ENCODE measurements at places on chromosomes 3 and 15.

DNA sequence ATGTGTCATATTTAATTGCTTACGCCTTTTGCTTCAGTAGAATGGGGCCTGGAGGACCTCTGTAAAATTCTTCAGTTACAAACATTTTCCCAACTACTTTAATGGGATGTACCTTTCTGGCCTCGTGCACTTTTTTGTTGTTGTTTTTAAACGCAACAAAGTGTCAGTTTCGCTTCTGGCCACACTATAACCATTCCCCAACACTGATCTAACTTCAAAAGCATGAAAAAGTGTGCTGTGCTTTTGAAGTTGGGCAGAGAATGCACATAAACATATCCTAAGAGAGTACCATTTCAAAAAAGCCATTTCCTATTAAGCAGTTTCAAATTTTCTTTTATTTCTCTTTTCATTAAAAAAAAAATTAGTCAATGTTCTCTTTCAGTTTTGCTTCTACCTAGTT is 435.8 kb downstream of the CNTN6 start:
- no peak for DNase-seq

GRCh38 chr3:71244826-71245488 is 338.6 kb downstream of the FOXP1 start:
- no peak for DNase-seq

GRCh38 chr15:95304151-95304946 is 1026.2 kb upstream of the NR2F2 start:
- DNase-seq, result no peak

DNA sequence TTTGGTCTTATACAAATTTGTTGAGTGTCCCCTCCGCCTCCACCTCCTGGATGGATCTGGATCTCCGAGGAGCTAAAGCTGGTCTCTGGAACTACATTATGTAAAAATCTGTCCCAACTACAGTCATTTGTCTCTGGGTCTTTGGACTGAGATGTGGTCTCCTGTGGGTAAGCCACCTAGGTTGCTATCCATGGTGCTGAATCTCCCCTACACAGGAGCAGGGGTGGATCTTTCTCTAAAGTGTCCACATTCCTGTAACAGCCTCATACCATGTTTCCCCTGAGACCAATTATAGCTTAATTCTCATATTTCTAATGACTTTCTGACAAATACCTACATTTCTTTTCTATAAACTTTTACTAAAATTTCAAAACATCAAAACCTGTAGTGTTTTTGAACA is 625.8 kb downstream of the TAFA4 start:
- peak; percentile 3 for DNase-seq

DNA sequence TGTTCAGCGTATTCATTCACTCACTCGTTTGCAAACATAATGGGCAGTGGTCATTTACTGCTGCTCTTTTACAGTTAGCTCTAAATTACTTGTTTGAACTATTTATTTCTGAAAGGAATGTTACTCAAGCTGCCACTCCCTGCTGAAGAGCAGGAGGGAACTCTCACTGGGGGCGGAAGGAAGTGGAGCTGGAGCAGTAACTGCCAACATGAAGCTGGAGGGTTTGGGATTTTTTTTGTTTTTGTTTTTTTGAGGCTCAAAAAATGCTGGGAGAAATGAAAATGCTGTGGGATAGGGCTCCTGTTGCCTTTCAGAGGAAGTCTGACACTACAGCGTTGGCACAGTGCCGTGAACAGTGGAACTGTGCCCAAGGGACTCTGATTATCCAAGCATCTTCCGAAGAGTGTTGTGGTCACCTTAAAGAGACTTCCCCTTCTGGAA is 44.1 kb downstream of the SENP2 start:
- DNase-seq, result no peak

DNA sequence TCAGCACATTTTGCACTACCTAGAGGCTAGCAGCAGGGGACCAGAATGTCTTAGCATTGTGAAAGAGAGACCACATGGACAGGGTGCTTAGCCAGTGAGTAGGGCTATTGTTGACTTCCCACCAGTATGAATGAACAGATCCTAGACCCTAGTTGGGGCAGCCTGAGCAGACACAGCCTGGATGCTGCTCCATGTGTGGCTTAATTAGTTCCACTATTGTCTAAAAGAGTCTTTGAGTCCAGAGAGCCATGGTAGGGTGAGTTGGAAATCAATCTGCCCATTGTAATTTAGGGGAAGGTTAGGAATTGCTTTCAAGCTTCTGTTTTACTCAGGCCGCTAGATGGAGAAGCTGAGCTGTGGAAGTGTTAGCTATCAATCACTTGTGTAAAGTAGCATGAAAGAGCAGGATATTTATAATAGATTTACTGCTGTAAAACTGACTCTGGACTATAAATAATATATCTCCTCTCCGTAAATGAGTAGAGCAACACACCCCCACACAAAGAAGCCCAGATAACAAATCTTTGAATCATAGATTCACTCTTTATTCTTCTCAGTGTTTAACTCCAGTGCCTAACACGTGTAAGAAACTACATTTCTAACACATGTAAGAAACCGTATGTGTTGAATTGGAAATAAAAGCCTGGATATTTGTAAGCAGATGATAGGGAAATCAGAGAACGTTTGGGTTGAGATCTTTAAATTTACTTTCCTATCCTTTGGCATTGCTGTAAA is 4.1 kb upstream of the GCSAM start:
- peak; percentile 10 for DNase-seq

- no peak for DNase-seq
These were observed 128.3 kb downstream of the PLCL2 start for GRCh38 chr3:17013050-17013449.

GRCh38 chr3:45817831-45818522 is 21.6 kb upstream of the SLC6A20 start:
- DNase-seq, result peak; percentile 96

- no peak for DNase-seq
These were observed 112.7 kb downstream of the APBA2 start for GRCh38 chr15:28998511-28998910.

DNA sequence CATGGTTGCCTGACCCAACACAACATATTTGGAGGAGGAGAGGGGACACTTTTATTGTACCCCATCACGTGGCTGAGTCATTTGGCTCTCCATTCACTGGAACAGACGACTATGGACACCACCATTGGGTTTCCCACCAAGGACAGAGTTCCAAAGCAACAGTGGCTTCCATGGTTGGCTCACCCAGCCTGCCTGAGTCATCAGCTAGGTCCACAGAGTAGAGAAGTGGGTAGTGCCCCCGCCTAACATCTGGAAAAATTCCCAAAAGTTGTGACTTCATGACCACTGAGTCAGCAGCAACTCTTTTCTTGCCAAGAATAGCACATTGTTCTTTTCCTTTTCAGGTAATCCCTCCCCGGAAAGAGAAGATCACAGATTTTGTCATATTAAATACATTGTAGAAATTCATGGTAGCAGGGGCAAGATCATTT is 3.0 kb upstream of the PPP1R2 start:
- DNase-seq, result peak; percentile 80

DNA sequence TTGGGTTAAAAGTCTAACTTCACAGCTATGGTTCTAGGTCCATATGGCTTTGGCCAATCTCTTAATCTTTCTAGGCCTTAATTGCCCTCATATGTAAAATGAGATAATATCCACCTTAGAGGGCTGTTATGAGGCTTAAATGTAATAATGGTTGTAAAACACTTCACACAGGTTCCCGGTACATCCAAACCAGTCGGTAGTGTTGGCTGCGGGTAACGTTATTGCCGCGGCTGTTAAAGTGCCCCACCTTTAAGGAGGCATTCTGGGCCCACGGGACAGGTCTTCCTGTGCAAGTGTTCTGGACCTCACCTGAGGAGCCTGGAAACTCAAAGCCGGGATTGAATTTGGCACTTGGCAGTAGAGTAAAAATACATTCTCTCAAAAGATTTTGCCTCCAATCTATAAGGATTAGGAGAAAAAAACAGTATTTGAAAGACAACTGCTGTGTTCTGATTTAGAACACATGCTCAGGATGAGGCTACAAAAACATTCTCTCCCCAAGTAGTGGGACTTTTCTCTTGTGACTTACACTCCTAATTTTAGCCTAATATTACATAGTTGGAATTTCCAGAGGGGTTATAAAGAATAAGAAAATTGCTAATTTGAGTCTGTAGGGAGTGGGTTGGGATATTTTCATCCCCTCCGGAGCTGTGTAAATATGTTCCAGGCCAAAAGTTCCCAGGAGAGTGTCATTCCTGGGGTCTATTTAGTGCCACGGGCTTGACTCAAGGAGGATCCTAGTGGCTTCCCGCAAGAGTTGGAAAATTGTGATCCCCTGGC is 44.9 kb upstream of the TSEN2 start:
- no peak for DNase-seq

DNA sequence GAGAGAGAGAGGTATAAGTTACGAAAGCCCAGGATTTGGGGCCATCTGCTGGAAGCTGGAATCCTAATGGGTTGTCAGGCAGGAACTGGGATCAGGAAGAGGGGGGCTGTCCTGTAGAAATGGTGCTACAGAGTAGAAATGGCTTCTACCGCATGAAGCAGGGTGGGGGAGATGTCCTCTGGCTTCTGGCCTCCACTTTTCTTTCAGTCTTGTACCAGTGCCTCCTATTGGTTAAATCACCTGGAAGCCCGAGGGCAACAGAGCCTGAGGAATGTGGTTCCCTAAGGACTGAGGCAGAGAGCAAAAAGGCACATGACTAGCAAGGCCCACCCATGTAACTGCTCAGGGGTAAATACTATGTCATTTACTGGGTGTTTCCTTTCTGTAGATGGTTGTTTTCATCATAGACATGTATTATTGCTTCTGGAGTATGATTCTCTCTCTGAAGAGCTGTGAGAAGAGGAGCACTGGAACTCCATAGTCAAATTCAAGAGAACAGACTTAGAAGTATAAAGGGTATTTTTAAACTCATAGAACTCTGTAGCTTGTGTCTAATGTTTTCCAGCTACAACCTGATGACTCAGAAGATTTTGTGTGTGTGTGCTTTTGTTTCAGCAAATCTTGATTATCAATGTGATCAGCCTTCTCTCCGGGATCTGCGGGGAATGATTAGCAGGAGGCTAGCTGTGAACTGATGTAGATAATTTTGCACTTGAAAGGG is 20.2 kb upstream of the MITF start:
- DNase-seq, result no peak

DNA sequence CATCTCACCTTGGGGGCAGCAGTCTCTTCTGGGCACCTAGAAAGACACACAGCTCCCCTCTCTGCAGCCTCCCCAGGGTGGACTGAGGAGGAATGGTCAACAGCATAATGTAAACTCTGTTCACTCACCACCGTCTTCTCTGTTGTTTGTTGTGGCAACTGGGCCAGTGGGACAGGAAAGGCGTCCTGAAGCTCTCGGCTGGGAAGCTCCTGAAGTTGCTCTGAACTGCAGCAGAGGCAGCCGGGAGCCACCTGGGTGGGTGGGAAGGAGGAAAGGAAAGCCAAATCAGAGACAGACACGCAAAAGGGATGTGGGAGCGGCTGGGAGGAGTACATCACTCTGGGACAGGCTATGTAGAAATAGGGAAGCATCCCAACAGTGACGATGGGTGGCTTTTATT is 52.7 kb downstream of the MYLK start:
- DNase-seq, result no peak

GRCh38 chr3:151979906-151980305 is 106.5 kb downstream of the SUCNR1 start:
- no peak for DNase-seq

- no peak for DNase-seq
These were observed 65.3 kb upstream of the CD96 start for GRCh38 chr3:111476701-111477100.

- no peak for DNase-seq
These were observed 35.3 kb downstream of the OTOL1 start for GRCh38 chr3:161531930-161532329.

GRCh38 chr15:59966262-59966661 is 37.8 kb upstream of the FOXB1 start:
- DNase-seq, result no peak

DNA sequence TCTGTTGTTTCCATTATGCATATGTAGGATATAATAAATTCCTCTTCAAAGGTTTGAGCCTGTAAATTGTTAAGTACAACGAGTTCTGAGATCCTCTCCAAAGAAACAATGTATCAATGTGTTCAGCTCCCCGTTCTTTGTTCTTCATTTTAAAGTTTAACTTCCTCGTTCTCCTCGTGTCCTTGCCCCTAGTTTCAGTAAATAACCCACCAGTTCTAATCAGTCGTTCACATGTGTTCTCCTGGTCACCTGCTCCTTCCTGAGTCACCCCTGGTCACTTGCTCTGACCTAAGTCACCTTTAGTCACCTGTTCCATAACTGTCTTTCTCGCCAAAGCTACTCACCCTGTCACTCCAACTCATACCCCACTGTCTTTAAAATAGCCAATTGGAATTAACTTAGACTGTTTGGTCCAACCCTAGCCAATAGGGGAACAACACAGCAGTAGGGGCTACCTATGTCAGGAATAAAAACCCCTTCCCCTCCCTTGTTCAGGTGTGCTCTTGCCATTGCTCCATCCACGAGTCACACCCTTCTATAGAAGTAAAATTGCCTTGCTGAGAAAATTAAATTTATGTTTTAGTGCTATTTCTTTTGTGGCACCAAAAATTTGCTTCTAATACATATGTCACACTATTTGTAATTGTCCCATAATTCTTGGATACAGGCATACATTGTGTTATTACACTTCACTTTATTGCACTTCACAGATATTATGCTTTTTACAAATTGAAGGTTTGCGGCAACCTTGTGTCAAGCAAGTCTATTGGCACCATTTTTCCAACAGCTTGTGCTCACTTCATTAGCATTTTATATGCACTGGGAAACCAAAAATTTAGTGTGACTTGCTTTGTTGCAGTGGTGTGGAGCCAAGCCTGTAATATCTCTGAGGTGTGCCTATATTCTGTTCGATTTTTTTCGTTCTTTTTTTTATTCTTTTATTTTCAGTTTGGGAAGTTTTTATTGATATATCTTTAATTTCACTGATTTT is 15.3 kb upstream of the MCF2L2 start:
- no peak for DNase-seq

- no peak for DNase-seq
These were observed 174.0 kb downstream of the ERC2 start for GRCh38 chr3:56294286-56294685.

GRCh38 chr15:99496302-99496629 is 69.5 kb upstream of the MEF2A start:
- no peak for DNase-seq
